Activated CD8-positive, alpha-beta memory T cell treated with anti-CD3 and anti-CD28 coated beads, Interleukin-2, amount 50 U/mL, for 4 hours (primary cell): ENCODE measurements at places on chromosomes 1 and 21.

DNA sequence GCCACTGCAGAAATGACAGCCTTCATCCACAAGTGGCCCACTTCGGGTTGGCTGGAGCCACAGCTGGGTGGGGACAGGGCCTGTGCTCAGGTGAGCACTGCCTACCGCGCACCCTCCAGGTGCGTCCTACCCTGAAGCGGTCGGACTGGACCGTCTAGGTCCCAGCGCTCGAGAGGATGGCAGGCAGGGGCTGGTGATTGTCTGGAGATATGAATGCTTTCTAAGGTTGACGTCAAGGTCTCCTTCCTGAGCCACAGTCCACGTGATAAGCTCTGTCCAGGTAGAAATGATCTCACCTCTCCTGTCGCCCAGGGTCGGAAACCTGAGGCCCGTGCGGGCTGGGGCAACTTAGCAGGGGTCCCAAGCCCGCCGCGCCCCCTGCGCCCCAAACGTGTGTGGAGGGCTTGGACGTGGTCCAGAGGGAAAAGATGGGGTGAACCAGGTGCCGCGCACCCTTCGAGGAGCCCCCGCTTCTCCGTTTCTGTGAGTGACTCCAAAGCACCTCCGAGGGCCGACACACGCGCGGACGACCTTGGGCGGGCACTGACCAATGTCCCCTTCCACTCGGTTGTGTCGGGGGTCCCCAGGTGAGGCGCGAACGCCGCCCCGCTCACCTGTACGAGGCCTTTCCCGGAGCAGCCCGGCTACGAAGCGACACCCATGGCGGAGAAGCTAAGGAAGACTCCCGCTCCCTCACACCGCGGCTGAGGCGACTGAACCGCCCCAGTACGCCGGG, 853 bp upstream of the DOP1B start:
- no peak for DNase-seq

GRCh38 chr1:90881034-90881433, 140.8 kb downstream of the ZNF644 start:
- DNase-seq: no peak

GRCh38 chr21:37028570-37028969, 22.1 kb downstream of the RIPPLY3 start:
- DNase-seq: no peak

DNA sequence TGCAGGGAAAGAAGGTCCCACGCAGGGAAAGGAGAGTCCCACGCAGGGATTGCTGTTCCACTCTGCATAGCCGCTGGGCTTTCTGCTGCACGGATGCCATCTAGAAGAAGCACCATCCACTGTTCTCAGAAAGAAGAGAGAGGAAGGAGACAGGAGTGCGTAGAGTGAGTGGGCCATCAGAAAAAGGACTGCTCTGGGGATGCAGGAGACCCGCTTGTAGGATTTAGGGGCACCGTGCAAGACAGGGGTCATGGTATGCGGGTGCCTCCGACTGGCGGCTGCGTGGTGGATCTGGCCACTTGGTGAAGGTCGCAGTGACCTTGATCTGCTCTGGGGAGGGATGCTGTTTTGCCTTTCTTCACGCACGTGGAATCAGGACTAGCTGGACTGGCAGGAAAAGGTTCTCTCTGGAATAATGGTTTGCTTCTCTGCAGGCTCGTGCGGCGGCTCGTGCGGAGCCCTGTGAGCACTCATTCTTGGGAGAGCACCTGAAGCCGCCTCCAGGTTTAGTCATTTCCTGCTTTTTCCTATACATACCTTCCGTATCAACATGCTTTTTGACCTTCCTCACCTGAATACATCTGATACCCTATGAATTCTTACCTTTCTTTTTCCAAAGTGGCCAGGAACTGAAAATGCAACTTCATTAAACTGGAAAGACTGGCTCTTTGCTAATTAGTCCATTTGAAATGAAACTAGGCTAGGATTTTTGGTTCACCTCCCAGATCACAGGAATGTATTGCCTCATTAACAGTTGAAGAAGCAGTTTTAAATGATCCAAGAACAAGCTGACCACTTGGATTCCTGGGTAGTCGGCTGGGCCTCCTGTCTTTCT, 181.6 kb downstream of the KIF26B start:
- DNase-seq: no peak

DNA sequence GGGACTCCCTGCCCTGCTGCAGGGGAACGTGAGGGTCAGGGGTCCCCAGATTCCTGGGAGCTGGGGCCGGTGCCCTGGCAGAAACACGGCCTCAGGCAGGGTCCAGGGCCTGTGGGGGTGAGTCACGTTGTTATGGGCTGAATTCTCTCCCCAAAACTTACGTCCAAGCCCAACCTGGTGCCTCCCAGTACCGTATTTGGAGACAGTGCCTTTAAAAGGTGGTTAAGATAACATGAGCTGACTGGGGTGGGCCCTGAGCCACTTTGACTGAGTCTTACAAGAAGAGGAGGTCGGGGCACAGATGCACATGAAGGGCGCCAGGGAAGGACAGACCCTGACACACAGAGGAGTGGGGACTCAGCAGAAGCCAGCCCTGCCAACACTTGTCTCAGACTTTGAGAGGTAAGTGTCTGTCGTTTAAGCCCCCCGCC, 99.9 kb downstream of the WDR4 start:
- no peak for DNase-seq

DNA sequence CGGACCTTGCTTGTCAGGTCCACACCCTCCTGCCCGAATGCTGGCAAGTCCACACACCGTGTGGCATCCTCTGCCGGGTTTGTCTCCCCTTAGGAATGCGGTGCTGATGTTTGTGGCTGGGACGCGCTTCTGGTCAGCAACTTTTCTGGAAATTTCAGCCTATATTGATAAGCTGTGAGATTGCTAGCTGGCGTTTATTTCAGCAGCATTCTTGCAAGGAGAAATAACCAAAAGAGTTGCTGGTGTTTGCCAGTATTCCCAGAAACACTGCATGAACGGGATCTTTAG, 601 bp downstream of the CEPT1 start:
- no peak for DNase-seq

DNA sequence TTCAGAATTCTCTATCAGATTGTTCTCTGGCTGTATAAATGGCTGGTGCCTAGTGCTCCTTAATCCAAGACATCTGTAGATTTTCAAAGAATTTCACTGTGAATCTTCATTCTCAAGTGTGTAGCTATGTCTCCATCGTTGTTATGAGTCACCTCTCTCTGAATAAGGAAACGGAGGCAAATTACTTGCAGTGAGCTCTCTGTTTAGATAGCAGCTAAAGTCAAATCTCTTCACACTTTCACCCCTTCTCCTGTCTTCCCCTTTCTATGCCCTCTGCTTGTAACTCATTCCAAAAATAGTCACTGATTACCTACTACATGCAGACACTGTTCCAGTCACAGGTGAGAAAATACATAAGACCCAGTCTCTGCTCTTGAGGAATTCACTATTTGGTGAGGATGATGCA, 39.7 kb downstream of the CHML start:
- no peak for DNase-seq

DNA sequence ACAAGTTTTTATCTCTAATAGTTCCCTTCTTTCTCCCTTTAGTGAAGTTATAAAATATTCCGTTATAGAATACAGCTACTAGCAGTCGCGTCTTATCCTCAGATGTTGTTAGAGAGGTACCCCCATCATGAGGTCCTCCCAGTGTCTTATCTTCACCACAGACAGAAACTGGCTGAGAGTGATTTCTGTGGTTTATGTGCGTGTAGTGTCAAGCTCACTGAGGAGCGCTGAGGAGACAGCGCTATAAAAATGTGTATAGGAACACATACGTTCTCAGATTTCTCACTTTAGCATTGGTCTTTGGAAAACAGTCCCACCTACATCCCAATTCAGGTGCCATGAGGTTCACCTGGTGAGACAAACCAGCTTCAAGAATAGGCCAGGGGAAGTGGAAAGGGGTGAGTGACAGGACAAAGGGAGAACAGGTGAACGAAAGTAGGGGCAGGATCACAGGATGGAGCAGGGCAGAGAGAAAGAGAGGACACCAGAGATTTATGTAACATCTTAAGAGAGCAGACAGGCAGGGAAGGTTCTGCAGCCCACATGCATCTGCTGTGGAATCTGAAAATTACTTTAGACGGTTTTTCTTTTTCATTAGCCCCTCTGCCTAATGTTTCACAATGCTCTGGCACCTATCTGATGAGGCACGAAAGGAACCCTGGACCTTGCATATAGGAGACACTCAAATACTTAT, 2.7 kb upstream of the PLEKHO1 start:
- DNase-seq: no peak

- no peak for DNase-seq
Measured at GRCh38 chr1:116019653-116020253, 43.4 kb downstream of the SLC22A15 start.

DNA sequence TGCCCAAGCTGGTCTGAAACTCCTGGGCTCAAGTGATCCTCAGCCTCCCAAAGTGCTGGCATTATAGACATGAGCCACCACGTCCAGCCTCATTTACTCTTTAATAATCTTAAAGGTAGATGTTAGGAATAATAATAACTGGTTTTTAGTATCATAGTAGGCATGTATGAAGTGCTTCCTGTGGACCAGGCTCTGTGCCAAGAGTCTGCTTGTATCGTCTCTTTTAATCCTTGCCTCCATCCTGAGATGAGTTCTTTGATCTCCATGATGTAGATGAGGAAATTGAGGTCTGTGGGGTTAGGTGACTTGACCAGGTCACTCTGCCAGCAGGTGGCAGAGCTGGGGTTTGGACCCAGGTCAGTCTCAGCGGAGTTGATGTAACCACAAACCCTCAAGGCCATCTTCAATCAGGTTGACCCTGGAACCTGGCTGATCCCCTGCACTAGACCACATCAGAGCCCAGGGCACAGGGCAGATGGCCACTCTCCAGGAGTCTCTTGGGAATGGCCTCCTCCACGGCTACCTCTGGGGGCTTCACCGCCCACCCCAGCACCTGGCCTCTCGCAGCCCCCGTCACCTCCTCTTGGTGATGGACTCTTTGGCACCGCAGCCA, 11.3 kb downstream of the EFHD2 start:
- DNase-seq: no peak

DNA sequence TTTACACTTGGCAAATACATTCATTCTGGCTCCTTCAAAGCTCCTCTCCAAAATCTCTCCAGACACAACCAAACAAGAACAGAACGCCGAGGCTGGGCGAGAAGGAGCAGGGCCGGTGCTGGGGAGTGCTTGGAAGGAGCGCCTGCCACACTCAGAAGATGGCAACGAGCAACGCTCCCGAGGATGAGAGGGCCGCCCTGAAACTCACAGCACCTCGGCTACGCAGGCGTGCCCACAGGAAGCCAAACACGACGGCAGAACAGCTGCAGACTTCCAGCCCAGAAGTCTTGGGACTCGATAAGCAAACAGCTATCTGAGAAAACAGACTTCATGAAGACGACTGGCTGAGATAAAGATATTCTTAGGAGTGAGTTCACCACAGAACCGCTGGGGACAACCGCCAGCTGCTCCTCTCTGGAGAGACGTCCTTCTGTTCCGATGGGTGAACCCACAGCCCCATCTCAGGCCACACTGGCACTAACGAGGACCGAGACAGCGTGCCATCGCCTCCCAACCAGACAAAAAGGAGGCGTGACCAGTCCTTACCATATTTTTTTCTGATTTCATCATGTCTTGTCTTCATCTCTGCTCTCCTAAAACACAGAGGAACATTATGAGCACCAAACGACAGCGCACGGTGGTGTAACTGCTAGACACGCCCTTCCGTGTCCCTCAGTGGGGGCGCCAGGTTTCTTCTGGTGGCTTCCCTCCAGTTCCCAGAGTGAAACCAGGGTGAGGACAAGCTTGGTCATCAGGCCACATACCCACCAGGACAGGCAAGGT, 18.6 kb downstream of the PTTG1IP start:
- no peak for DNase-seq

GRCh38 chr1:234091065-234091401, 186.6 kb downstream of the SLC35F3 start:
- no peak for DNase-seq

- no peak for DNase-seq
Measured at GRCh38 chr1:179955731-179956130, 1.1 kb downstream of the CEP350 start.

GRCh38 chr21:15282665-15283064, 217.9 kb upstream of the NRIP1 start:
- no peak for DNase-seq

DNA sequence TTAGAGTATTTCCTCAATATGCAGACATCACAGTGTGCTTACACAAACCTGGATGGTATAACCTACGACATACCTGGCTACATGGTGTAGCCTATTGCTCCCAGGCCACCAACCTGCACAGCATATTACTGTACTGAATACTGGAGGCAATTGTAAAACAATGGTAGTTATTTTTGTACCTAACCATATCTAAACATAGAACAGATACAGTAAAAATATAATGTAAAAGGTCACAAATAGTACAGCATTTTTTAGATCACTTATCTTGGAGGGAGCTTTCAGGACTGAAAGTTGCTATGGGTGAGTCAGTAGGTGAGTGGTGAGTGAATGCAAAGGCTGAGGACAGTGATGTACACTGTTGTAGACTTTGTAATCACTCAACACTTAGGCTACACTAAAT, 492.3 kb downstream of the MRPL39 start:
- no peak for DNase-seq

- DNase-seq: no peak
Measured at GRCh38 chr1:50611675-50612074, 188.4 kb upstream of the DMRTA2 start.

GRCh38 chr1:22884806-22885530, 87.7 kb downstream of the LACTBL1 start:
- DNase-seq: no peak

DNA sequence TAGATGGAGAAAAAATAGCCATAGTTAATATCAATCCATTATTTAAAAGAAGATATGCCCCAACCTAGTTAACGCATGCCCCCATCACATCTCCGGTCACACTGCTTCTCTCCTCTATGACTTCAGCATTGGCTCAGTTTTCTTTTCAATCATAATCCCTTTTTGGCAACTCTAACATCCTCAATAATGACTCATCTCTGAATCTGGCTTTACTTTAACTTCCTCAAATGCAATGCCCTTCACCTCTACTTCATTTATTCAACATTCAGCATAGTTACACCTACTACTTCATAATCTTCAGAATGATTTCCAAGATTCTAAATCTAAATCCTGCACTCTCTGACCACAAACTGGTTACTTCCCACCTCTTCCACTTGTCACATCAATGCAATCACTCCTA, 417.3 kb downstream of the USH2A start:
- DNase-seq: no peak

DNA sequence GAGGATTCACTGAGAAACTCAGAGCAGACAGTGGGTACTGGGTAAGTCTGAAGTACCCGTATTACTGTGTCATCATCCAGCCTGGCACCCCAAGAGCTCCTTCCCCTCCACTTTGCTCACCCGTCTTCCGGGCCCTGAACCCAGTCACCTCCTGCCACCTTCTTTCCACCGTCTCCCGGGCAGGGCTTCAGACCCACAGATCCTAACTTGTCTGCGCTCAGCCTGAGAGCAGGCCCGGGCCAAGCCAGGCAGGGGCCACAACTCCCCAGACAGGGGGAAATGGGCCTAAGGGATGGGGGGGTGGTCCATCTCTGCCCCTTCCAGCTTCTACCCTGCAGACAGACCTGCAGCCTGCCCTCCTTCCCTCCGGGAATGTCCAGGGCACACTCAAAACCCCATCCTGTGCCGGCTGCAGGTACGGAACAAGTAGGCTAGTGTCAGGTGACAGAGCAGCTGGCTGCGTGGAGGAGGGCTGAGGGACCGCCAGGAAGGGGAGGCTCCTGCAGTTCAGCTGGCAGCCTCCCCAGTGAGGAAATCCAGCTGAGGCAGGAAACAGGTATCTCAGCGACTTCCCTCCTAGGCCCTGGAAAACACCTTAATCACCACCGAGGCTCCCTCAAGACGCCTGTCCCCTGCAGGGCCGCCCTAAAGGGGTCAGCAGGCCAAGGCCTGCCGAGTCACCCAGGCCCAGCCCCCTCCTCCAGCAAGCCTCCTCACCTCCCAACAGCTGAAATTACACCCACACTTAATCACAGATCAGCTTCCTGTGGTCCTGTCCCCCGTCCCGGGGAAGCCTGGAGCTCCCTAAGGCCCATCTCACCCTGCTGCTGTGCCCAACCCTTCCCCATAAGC, 3.5 kb downstream of the HSPG2 start:
- DNase-seq: no peak
